ENCODE measurements at places on chromosomes 16 and 17.
A peak's percentile ranks its signal among the peaks of the same experiment; 100 is the strongest.

GRCh38 chr16:47392081-47392480, 68.8 kb downstream of the ITFG1 start:
- DNase-seq = peak; percentile 42

- DNase-seq = no peak
These were observed 107.5 kb upstream of the ZNF750 start for GRCh38 chr17:82947051-82947991.

DNA sequence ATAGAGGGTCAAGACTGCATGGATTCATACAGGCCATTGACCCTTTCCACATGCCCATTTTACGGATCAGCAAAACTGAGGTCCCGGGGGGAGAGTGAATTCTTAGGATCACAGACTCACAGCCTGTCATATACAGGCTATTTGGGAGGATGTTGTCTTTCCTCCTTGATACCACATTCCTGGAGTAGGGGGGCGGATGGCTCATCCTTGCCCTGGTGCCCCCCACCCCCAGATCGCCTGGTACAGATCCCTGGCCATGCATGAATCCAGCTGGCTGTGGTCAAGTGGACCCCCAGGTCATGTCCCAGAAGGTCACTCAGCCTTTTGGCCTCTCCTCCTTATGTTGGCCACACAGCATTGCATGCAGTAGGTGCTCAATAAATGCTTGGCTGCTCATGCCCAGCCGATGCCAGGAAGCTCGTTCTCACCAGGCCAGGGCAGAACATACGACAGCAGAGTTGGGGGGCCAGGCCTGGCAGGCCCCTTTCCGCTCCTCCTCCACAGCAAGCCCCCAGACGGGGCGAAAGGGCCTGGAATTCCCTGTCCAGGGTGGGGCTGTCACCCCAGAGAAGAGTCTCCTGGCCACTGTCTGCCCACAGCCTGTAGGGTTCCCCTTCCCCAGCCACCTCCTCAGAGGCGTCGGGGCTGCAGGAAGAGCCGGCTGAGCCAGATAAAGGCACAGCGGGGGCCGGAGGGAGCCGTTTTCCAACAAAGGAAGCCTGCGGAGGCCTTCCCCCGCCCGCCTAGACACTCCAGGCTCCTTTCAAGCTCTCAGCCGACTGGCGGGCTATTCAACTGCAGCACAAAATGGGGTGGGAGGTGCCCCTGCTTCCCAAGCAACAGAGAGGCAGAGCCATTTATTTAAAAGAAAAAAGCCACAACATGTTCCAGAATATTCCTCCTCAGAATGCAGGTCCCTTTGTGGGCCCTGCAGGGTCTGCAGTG, 215.7 kb upstream of the CIBAR2 start:
- DNase-seq = no peak

DNA sequence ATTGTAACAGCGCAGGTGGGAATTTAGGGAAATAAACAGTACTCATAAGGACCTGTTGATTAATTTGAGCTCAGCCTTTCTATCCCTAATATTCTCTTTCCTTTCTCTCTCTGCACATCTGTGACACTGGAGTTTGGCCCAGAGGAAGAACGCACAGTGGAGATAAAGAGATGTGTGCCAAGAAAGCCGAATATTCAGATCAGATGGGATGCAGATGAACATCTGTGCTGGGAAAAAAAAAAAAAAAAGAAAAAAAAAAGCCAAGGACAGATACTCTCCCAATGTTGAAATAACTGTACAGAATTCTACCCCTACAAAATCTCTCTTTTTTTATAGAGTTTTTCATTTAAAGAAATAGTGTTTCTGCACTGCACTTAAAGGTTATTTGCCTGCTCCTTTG, 485.4 kb downstream of the KCNJ2 start:
- DNase-seq = no peak

DNA sequence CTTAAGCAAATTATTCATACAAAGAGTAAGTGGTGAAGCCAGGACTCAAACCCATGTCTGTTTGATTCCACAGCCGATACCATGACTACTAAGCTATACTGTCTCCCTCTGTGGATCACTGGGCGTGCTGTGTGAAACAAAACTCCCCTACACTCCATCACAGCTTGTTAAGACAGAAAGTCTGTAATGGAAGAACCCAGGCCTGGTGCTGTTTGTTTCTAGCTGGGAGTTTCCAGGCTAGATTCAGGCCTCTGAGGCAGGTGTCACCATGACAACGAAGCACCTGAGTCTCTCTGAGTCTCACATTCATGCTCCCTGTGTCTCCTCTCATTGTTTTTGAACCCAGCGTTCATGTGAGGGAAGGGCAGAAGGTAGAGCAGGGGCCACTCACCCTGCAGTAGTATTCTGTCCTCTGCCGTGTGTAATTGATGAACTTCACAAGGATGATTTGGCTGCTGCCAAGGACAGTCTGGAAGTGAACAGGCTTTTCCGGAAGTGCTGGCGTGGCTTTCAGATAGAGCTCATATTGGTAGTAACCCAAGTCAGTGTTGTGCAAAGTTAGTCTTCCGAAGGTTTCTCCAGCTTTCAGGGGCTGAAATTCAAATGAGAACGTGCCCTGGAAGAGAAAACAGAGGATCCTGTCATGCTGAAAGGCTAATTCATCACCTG, 8.6 kb upstream of the VAC14 start:
- DNase-seq = no peak

GRCh38 chr16:16994831-16995230, 475.9 kb downstream of the XYLT1 start:
- no peak for DNase-seq

DNA sequence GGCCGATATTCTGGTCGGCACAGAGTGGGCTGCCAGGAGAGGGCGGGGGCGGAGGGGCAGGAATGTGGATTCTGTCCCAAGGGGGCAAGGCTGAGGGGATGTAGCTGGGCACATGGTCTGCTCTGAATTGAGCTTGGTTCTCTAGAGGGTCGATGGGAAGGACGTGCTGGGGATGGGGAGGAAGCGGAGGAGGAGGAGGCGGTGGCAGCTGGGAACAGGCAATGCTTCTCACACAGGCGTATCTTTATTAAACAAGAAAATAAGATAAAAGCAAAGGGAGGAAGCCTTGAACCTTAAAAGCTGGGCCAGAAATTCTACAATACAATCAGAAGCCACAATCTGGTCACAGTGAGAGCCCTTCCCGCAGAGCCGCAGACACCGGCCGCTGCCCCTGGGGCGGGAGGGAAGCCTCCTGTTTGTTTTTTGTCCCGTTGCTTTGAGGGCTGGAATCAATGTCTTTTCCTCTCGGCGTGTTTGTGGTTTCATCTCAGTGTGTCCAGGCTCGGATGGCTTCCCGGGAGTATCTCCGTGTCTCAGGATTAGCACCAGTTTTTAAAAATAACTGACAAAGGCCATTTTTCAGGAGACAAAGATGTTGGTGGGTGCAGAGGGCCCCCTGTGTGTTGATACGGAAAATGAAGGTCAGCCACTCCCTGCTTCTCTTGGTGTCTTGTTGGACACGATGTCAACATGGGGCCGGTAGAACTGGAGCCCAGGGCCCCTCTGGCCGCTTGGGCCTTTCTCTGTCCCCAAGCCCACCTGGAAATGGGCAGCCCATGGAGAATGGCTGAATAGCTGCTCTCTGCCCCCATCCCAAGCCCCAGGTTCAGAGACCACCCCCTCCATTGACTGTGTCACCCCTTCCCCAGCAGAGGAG, 12.3 kb upstream of the SLC7A5 start:
- DNase-seq = no peak

GRCh38 chr17:79131274-79131635, 56.6 kb downstream of the ENGASE start:
- no peak for DNase-seq

DNA sequence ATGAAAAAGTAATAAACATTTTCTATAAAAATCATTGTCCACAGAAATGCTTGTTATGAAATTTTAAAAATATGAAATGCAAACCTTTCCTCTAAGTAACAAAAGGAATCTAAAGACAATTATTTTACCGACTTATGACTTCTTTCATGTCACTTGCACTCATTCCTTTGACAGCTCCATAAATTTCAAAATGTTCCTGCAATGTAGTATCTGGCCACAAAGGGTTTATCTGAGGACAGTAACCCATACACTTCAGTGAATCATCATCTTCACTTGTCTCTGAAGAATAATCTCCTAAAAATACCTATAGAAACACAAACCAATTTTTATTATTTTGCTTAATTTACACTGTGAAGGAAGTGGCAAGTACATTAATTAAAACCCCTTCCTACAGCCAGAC, 25.6 kb upstream of the ABCA10 start:
- no peak for DNase-seq

GRCh38 chr16:57497121-57497520, 10.8 kb upstream of the DOK4 start:
- DNase-seq = no peak

DNA sequence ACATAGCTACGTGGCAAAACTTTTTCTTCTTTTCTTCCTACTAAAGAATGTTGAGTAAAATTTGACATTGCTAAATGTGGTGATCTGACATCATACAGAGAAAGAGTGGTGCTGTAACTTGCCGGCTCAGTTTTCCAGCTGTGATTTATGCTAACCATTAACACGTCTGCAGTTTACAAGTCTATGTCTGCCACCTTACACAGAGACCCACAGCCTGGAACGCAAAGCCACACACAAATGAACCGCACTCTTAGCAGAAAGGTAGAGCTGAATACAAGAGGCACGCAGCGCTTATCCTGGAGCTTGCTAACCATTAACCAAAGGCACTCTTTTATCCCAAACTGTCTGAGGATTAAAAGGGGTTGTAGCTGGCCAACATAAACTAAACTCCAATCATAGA, 31.9 kb downstream of the CACNG1 start:
- DNase-seq = no peak

GRCh38 chr17:416293-417206, 63.9 kb upstream of the RPH3AL start:
- DNase-seq = peak; percentile 22

GRCh38 chr17:49384951-49385350, 22.9 kb upstream of the ZNF652 start:
- no peak for DNase-seq

- no peak for DNase-seq
These were observed 996 bp upstream of the CPNE2 start for GRCh38 chr16:57091200-57091974.

GRCh38 chr16:73107371-73107770, 59.4 kb upstream of the ZFHX3 start:
- no peak for DNase-seq

- DNase-seq = peak; percentile 36
These were observed 5.6 kb downstream of the SPATA32 start for GRCh38 chr17:45256114-45256966.

- DNase-seq = no peak
These were observed 269.1 kb downstream of the CDH13 start for GRCh38 chr16:82895843-82896242.
